ENCODE measurements at places on chromosomes 13 and 19.

DNA sequence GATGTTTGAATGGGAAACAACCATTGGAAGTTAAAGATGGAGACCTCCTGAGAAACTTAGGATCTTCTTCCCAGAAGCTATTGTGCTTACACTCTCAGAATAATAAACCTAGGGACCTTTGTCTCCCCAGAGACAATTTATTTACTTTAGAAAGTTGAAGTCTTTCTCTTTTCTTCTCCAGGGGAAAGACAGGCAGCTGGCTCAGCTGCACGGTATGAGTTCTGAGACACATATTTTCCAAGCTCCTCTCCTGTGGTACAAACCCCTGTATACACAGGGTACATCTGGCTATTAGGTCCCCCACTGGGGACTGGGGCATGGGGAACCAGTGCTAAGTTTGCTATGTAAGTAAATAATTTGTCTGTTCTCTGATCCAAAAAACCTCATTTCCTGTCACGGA lies 67.5 kb upstream of the POSTN start:
- DNase-seq: no peak

DNA sequence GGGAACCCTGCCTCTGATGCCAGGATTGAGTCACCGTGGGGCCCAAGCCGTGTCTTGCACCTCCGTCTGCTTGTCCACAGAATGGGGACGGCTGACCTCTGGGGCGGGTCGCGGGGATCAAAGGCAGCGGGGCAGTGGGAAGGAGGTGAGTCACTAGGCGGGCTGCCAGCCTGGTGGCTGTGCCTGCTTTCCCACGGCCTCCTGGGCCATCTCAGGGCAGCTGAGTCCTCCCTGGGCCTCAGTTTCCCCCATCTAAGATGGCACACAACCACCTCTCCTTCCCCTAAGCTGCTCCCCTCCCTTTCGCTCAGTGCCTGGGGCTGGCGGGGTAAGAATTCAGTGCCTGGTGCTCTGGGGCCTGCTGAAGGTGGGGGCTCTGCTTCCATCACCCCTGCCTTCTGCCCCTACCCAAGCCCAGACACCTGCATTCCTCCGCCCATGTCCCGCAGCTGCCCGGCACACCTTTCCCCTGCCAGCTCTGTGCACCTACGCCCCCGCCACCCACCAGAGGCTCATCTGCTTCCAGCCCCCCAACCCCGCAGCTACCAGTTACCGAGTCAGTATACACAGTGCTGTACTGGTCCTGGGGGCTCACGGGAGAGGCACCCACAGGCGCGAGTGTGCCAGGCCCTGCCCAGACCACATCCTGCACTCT lies 3.5 kb downstream of the MKNK2 start:
- no peak for DNase-seq

DNA sequence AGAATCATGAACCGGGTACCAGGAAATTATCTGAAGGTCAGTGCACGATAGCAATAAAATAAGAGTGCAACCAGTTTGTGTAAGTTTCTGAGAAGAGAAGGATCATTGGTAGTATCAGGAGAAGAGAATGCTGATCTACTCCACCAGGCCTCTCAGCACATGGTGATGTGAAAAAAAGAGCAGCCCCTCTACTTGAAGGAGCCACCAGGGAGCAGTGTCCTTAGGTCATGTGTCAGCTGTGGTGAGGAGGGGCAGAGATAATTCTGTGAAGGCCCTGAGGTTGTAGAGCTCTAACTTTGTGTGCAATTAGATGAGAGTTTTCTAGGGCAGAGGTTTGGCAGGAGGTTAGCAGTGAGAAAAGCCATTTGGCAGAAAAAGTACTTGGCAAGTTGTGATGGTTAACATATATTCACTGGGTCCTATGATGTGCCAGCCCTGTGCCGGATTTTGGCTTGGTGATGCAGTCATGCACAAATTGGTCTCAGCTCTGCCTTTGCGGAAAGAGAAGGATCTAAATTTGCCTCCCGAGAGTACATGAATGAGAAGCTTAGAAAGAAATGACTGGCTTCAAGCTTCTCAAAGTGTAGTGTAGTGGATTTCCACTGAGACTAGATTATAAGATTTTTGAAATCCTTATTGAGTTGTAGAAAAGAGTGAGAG lies 19.2 kb upstream of the ZC3H13 start:
- DNase-seq: no peak

- no peak for DNase-seq
Measured at GRCh38 chr13:99366075-99366987, 59.1 kb upstream of the GPR183 start.

- no peak for DNase-seq
Measured at GRCh38 chr13:113771709-113772331, 12.8 kb downstream of the TMEM255B start.

DNA sequence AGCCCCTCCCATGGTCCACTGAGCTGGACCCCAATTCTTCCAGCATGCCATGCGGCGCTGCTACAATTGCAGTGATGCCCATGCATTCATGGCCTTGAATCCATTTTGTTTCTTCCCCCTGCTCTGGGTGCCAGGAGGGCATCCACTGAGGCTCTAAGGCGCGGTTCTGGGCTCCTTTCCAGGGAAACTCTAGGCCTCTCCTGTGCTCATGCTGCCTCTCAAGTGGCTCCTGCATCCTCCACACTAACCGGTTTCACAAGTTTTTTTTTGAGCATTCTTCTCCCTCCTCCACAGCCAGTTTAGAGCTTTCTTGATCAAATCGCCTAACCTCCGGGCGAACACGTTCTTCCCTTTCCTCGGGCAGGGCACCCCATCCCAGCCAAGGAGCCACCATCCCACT lies 69.1 kb upstream of the FLT1 start:
- no peak for DNase-seq

DNA sequence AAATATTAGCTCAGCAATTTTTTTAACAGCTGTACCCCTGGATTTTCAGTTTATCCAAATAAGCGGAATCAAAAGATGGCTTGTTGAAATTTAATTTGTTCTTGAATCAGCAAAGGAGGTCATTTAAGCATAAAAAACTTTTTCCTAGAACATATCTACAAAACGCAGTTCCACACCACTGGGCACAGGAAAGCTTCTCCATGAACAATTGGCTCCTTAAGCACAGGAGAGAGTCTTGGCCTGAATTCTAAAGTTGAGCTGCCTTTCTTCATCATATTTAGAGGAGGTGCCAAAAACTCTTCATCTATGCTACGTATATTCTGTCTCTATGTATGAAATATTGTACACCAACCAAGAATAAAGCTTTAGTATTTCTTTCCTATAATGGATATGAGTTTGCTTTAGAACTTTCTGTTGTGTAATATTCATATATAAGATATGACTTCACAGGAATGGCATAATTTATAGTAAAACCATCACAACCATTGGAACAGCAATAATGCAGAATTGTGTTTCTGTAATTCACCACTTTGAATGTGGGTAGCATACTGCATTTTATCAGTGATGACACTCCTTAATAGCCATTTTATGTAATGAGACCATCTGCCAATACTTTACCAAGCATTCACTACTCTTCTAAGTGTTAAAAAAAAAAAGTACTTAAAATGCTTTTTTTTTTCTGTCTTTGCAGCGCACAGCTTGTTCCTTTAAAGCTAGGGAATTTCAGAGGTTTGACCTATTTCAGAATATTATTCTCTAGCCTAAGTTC lies 263.7 kb downstream of the SLITRK6 start:
- DNase-seq: no peak

- DNase-seq: no peak
Measured at GRCh38 chr19:3227054-3227626, 2.7 kb downstream of the CELF5 start.

DNA sequence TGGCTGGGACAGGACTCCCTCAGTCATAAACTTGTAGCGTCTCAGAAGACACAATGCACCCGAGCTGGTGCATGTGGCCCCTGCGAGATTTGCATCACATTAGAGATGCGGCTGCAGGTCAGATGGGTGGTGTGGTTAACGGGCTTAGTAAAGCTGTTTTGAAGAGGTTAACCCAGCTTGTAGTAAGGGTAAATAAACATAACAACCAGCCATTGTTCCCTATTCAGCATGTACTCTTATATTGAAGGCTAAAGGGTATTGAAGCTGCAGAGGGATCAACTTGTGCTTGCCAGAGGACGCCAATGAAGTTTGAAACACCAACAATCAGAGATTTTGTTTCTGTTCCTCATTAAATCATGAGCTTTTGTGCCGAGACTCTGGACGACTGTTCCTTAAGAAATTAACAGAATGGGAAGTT lies 79.4 kb downstream of the ZIC5 start:
- DNase-seq: no peak

DNA sequence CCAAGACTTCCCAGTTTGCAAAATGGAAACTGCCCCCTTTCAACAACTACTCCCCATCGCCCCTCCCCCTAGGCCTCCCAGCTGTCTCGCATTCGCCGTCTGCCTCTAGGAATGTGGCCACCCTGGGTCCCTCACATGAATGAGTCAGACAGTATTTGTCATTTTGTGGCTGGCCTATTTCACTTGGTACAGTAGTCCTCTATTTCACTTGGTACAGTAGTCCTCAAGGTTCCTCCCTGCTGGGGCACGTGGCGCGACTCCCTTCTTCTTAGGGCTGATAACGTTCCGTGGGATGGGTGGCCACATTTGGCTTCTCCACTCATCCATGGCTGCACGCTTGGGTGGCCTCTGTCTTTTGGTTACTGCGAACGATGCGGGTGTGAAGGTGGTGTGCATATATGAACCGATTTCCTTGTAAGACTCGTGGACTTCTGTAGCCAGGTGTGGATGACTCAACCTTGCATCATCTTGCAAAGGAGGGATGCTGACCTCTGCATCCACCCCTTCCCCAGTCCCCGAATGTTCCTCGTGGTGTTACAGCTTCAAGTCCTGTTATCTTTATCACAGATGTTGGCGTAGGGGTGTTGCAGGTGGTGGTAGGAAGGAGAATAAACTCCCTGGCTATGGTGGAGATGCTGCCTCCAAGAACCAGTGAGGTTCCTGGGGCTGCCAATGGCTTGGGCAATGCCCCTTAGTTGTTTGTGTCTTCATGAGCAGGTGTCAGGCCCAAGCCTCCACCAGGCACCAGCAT lies 112.1 kb upstream of the SOX1 start:
- no peak for DNase-seq

DNA sequence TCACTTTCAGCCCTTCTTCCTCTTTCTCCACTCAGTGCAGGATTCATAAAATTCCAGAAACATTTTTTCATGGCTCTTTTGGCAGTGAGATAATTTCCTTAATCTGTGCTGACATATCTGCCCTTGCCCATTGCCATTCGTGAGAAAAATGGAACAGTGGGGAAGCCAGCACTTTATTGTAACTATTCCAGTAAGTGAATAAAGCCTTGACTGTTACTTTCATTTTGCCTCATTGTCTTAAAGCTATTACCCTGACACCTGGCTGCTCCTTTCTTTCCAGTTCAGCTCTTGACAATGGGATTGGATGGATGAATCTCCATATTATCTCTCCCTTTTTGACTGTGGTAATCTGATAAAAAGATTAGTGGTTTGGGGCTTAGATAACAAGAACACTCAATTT lies 1068.1 kb upstream of the PCDH20 start:
- DNase-seq: no peak

DNA sequence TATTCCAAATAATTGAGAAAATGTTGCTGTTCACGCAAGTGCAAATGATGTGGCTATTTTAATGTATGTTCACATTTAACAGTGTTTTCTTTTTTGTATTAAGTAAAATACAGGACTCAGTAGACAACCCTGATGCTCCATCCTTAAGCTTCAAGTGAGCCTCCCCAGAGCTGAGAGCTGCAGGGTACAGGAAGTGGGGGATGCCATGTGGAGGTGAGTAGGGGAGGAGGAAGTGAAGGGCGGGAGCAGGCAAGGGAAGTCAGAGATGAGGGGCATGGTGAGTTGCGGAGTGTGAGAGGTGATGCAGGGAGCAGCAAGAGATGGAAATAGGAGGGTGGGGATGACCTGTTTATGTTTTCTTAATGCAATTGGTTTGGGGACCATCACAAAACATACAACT lies 711.0 kb downstream of the UQCRFS1 start:
- no peak for DNase-seq
